Dermis blood vessel endothelial cell (primary cell): ENCODE measurements at places on chromosomes 13 and 19.

GRCh38 chr19:47036097-47036651 is 12.2 kb downstream of the TMEM160 start:
- no peak for DNase-seq

DNA sequence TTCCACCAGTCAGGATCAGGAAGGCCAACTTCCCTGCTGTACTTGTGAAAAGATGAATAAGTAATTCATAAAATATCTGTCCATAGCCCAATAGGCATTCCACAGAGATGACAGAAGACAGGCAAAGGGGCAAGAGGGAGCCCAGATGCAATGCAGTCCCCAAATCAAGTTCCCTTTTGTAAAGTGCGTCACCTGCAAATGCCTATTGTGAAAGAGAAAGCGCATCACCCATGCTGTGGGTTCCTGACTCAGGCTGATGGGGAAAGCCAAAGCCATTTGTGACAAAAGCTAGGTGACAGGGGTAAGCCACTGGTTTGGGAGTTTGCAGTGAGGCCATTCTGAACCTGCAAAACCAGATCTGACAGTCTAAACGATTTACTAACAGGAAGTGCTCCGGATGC is 157.5 kb upstream of the ZNF536 start:
- no peak for DNase-seq

DNA sequence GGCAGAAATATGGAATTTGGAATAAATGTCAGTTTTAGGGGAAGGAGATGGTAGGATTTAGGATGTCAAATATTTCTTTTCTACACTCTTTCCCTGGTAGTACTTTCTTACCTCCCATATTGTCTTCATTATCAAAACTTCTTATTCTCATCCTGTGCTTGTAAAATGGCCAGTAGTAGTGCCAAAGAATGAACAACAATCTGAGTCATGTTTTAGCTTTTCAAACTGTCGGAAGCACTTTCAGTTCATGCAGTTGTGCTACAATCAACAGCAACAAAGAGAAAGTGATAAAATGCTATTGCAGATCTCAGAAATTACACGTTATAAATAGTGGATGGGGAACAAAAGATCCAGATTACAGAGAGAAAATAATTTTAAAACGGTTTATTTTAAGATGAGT is 193.7 kb upstream of the RXFP2 start:
- no peak for DNase-seq

DNA sequence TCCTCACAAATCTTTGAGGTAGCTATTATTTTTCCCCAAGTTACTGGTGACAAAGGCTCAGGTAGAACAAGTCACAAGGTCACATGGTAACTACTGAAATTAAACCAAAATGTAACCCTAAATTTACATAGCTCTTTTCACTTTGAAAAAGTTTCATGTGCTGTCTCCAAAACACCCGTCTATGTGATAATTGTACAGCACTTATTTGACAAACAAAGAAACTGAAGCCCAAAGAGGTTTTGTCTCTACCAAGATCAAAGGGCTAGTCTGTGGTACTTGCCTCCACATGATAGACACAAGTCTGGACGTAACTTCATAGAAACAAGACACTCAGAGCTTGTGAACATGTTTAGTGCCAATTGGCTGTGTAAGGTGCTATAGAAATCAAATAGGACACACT is 108.3 kb downstream of the SACS start:
- no peak for DNase-seq

GRCh38 chr19:3844596-3844995 is 24.2 kb downstream of the ZFR2 start:
- no peak for DNase-seq

DNA sequence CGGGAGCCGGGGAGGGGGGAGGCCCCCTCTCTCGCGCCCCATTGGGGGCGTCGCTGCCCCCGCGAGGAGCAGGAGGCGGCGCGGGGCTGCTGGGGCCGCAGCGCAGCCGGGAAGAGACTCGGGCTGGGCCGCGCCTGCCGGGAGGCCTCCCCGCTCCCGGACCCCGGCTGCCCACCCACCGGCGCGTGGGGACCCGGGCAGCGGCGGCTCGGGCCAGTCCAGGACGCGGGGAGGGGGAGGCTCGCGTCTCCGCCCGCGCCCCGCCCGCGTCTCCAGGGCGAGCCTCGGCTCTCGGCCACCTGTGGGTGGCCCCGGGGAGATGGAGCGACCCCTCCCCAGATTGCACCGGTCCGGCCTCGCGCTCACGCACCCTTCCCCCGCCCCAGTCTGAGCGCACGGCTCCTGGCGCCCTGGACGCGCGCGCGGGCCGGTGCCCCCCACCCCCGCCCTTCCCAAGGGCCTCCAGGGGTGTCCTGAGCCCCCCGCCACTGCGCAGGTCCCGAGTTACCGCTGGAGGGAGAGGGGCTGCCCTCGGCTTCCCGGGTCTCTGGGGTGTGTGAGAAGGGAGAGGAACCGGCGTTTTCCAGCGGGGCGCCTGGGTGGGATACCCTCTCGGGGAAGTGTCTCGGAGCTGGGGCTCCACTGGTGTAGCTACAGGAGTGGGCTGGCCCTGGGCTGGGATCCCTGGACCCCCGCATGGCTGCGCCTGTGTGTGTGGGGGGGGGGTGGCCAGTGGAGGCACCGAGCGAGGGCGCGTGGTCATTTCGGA is 645 bp downstream of the PALM start:
- no peak for DNase-seq

DNA sequence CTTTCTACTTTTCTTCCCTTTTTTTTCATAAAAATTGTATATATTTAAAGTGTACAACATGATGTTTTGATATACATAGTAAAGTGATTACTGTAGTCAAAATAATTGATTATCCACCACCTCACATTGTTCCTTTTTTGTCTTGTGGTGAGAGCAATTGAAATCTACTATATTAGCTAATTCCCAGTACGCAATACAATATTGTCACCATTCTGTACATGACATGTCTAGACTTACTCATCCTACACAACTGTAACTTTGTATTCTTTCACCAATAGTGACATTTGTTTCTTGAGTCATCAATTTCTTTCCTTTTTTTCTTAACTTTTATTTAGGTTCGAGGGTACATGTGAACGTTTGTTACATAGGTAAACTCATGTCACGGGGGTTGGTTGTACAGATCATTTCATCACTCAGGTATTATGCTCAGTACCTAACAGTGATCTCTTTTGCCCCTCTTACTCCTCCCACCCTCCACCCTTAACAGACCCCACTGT is 265.2 kb downstream of the KCNRG start:
- DNase-seq: no peak

DNA sequence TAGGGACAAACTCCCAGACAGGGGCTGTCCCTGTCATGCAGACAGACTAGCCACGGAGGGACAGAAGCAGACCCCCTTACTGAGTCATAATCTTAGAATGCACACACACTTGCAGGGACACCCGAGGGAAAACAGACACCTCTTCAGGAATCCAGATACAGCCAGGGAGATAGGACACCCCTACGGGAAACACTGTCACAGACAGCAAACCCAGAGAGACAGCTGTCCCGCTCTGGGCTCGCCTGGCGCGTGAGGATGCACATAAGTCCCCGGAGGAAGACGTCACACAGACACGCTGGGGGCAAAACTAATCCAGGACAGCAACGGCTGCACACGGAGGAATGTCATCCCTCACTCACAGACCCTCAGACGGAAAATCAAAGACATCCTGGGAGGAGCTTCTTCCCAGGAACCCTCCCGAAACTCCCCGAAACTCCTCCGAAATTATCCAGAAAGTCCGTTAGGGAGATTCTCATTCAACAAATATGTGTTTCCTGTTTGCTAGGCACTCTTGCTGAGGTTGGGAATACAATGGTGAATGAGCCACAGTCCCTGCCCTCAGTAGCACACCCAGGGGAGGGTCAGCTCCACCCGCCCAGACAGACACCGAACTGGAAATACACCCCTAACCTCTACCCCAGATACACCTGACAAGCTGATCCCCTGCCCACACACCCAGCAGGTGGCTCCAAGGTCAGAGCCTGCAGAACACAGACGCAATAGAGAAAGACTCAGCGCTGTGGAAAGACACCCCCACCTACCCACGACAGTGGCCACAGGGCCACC is 15.2 kb upstream of the TOMM40 start:
- peak; percentile 73 for DNase-seq

GRCh38 chr13:31801088-31801487 is 61.8 kb downstream of the RXFP2 start:
- no peak for DNase-seq

DNA sequence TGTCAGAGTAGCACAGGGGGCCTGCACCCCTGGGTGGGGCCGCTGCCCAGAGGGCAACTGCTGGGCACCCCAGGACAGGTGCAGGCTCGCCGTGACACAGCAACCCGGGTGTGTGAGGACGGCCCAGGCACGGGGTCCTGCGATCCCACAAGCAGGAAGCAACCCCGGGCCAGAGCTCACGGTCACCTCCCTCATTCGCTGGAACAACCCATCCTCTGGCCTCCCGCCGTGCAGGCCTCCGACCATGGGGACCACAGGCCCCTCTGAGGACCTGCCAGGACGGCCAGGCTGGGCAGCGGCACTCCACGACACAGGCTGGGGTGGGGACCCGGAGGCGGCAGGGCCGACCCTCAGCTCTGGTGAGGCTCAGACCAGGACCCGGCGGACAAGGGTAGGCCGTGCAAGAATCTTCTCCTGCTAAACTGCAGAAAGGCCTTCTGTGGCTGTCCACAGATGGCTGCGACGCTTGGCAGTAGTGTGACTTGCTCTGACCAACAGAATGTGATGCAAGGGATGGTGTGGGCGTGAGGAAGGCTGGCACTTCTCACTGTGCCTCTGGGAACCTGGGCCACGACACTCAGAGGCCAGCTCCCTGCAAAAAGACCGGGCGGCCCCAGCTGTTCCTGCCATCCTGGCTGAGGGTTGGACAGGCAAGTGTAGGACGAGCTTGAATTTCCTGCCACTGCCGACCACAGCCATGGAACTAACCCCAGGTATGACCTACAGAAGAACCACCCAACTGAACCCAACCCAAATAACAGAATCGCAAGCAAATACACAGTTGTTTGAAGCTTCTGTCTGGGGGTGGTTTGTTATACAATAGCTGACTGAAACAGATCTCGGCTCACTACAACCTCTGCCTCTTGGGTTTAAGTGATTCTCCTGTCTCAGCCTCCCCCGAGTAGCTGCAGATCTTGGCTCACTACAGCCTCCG is 26.5 kb downstream of the PIP5K1C start:
- peak; percentile 10 for DNase-seq

GRCh38 chr13:43512221-43512620 is 274.6 kb downstream of the ENOX1 start:
- no peak for DNase-seq

GRCh38 chr13:74110053-74110452 is 24.2 kb downstream of the KLF12 start:
- no peak for DNase-seq

DNA sequence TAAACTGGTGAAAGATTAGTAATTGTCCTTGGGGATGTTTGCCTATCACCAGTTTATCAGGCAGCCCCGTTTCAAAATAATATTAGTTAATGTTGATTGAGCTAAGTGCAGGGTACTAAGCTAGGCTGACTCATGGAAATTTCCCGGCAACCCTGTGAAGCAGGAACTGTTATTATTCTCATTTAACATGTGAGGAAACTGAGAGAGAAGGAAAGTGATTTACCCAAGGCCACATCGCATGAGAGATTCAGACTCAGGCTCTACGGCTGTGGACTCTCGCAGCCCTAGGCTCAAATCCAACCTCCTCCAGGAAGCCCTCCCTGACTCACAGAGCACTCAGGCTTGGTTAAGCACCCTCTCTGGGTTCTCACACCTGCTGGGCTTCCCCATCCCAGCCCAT is 19.7 kb downstream of the CLPTM1 start:
- no peak for DNase-seq

DNA sequence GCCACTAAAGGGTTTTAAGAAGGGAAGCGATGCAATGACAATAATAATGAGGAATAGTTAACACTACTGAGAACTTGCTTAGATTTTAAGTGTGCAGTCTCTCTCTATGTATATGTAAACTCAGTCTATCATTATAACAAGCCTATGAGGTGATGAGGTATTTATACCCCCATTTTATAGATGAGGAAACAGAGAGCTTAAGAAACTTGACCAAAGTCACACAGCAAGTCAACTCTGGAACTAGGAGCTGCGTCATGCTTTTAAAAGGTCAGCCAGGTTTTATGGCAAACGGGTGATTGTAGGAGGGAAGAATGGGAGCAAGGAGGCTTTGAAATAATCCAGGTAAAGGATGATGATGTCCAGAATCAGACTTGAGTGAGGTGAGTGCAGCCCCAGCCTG is 103.4 kb downstream of the TM9SF2 start:
- DNase-seq: no peak

DNA sequence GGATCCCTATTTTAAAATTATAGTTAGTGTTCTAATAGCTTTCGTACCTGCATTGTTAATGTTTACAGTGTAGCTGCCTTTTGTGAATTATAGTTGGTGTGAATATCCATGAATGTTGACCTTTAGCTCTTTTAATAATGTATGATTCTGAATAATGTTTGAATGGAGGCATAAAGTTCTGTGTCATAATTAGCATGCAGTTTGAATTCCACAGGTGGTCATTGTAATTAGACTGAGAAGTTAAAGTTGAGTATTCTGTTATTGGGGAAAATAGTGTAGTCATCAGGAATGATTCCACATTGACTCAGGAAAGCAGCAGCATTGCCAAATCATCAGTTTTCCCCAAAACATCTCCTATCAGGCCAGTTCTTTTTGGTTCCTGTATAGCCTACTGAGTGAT is 12.1 kb downstream of the GPR18 start:
- DNase-seq: no peak

DNA sequence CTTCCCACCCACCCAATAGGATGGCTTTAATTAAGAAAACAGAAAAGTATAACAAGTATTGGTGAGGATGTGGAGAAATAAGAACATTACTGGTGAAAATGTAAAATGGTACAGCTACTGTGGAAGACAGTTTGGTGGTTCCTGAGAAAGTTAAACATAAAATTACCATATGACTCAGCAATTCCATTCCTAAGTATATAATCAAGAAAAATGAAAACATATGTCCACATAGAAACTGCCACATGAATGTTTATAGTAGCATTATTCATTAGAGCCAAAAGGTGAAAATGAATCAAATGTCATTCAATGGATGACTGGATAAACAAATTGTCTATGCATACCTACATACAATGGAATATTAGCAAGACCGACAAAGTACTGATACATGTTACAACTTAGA is 16.9 kb downstream of the DZIP1 start:
- no peak for DNase-seq

DNA sequence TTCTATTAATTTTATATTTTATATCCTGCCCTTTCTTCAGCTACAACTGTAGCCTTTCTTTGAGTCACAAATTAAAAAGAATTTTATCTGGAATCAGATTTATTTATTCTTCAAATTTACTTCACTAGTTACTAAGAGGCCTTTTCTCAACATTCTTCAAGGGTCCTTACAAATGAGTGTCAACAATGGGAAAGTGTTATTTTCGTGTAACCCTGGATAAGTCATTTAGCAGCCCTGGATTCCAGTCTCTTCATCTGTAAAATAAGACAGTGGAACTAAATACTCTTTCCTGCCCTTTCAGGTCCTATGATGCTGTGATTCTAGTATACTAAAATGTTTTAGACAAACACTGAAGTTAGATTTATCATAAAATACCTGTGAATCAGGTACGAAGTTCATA is 397.0 kb downstream of the KLF12 start:
- DNase-seq: no peak
